Esophagus squamous epithelium (tissue), 5 donors: ENCODE measurements at places on chromosomes 4 and X.

GRCh38 chr4:81531410-81531809, 59.7 kb upstream of the RASGEF1B start:
- DNase-seq = no peak

GRCh38 chr4:8176547-8177399, 18.2 kb upstream of the ABLIM2 start:
- DNase-seq = no peak

- DNase-seq = no peak
Observed at GRCh38 chr4:122700178-122700725, 32.3 kb upstream of the BBS12 start.

DNA sequence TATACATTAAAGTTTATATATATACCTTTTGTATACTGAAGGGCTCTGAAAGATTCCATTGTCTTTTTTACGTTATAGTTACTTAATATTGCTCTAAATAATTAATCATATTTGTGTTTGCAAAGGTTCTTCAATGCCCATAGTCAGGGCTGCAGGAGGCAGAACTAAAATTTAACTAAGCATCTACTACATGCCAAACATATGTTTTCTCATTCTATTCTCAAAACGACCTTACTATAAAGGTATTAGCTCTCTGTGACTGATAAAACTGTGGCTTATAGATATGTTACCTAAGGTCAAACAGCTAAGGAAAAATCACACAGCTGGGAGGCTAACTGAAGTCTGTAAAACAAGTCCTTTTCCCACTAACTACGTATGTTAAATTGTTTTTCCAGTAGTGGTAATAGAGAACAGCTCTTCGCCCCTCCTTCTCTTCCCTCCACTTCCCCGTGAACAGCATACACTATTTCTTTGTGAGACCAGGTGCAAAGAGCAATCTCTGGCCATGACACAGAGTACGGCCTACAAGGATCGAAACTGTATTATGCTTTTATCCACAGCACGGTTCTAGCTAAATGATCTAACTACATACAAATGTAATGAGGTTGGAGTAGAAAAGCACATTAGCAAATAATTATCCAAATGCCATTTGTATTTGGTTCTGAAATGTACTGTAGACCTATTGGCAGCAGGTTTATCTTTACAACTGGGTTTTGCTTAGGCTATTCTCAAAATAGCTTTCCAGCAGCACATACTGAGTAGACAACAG, 1.7 kb downstream of the CNOT6L start:
- DNase-seq = no peak

DNA sequence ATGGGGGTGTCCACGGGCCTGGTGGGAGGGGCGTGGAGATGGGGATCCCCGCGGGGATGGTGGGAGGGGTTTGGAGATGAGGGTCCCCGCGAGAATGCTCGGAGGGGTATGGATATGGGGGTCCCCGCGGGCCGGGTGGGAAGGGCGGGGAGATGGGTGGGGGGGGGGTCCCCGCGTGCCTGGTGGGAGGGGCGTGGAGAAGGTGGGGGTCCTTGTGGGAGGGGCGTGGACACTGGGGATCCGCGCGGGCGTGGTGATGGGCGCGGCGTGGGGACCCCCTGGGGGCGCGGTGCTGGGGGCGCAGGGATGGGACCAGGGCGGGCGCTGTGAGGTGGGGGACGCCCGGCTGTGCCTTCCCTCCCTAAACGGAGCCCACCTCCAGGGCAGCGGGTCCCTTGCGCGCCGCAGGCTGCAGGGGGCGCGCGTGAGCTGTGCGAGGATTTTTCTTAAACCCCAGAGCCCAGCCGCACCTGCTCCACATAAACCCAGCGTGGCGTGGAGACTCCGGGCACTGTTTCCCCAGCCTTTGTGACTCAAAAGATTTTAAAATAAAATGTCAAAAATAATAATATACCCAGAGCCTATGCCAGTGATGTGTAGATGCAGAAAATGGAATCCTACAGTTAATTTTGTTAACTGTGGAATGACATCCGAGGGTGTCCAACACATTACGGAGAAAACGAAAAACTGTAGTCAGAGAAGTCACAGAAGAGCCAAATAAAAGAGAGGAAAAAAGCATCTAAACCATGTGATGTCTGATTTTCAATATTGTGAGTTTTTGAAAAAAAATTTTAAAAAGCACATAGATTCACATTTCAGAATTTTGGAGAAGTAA, 1.5 kb upstream of the ASMTL start:
- no peak for DNase-seq

- DNase-seq = no peak
Observed at GRCh38 chr4:25592736-25593135, 62.9 kb upstream of the SLC34A2 start.

DNA sequence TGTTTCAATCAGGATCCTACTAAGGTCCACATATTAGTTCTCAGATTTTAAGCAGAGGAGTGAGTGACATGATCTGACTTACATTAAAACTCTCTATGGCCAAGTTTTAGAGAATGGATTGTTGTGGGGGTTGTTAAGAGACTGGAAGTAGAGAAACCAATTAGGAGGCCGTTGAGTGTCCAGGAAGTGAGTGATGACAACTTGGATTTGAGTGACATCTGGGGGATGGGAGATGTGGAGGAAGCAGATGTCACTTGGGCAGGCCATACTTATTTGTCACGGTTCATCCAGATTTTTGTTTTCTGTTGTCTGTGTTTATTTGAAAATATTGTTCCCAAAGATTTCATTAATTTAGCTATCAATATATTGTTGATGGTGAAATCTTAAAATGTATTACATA, 28.3 kb downstream of the ADD1 start:
- no peak for DNase-seq

DNA sequence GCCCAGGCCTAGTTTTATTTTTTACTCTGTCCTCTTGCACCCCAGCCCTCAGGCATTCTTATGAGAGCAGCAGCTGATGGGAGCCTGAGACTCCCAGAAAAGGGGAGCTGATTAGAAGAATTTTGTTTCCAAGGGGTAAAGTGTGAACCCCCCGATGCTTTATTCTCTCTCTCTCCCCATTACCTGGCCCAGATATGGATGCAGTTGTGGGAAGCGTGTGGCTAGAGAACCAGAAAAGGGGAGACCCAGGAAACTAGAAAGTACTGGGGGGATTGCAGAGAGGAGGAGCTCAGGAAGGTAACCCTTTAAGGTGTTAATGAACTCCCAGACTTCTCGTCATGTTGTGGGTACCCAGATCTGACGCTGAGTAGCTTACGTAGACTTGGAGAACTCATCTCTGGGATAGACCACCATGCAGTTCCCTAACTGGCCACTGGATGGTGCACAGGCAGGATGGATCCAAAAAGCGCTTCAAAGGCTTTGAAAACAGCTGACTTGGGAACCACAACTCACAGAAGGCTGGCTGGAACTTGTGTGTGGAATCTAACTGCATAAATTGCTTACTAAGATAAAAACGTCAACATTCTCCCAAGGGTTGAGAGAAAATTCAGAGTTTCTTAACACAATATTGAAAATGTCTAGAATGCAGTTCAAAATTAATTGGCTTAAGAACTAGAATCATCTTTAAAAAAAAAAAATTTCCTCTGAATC, 64.7 kb downstream of the TBC1D14 start:
- no peak for DNase-seq

DNA sequence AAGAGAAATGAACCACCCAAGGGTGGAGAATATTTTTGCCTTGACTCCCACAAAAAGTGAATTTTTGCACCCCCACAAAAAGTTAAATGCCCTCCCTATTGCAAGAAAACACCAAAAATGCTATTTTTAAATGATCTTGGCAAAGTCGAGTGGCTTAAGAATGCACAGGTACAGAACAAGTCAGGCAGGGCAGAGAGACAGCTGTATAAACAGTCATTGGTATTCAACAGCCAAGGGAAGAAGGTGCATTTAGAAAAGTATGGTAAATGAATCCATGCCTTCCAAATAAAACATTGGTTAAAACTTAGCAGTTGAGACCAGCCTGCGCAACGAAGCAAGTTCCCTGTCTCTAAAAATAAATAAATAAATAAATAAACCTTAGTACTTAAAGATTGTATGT, 169.3 kb downstream of the CHIC2 start:
- DNase-seq = no peak

GRCh38 chrX:52352551-52352950, 16.3 kb upstream of the XAGE2 start:
- no peak for DNase-seq

DNA sequence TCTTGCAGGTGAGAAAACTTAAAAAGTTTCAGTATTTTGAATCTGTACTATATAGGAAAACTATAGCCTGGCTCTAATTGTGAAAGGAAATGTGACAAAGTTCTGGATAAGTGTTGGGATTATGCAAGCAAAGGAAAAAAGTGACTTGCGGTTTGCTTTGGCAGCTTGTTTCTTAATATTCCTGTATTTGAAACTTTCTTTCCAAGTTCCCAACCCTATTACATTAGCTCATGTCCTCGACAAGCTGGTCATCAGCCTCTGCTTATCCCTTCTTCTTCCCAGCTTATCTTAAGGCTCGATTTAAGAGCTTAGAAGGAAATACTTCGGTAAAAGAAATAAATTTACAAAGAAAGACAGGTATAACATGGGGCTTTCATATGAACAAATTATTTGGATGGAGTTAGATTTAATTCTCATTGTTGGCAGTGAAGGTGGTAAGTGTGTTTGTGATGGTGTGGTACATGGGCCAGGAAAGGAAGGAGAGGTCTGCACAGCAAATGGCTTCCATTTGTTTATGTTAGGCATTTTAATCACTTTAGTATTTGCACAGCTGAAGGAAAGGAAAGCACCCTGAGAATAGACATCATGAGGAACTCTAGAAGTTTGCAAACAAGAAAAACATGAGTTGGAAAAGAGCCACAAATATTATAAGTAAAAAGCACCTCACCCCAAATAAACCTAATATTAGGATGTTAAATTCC, 5.1 kb upstream of the MYOZ2 start:
- DNase-seq = no peak
